ENCODE measurements at places on chromosomes 13 and 19.

DNA sequence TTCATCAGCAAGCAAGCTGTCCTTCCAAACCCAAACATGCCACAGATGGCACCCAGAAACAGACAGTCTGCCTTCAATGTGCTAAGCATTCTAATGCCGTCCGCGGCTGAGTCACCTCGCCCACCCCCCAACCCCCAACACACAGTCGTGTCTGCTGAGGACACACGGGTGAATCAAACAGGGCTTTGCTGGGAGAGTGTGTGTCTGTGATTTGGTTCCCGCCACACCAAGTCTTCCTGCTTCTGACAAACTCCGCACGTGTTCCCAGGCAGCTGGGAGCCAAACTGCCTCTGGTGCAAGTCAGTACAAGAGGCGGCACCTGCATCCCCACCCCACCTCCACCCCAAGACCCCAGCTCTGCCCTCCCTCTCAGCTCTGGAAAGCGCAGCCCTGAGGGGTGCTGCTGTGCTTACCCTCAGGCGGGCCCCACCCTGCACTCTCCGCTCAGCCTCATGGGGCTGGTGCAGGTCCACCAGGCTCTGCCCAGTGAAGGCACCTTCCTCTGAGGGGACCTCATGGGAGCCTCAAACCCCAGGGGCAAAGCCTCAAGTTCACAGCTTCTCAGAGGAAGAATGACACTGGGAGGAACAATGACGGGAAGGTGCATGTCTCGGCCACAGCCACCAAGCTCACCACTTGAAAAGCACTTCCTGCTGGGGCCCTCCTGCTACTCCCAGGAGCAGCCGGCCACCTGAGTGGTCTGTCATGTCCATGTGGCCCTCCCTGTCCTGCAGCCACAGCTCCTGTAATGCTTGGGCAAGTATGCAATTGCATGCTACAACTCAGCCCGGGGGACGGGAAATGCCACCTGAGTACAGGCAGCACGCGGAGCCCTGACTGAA, 15.0 kb upstream of the SLC35E1 start:
- DNase-seq, result no peak

GRCh38 chr13:39417643-39418042, 185.3 kb downstream of the LHFPL6 start:
- DNase-seq, result no peak

- DNase-seq, result no peak
These were observed 122.9 kb downstream of the RFC3 start for GRCh38 chr13:33940898-33941297.

DNA sequence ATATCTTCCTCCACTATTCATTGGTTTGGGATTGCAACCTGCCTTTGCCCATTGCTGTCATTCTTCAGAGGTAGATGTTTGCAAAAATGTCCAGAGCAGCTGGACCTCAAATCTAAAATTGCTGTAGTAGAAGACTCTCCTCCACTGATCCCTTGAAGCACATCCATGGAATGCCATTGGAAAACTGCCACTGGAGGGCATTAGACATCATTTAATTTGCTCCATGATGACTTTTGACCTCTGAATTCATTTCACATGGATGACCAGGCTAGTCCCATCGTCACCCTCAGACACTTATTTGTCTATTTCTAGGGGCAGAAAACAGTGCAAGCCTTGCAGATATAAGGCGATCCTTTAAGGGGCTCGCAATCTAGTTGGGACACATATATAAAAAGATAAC, 33.9 kb upstream of the FLT1 start:
- DNase-seq, result no peak

DNA sequence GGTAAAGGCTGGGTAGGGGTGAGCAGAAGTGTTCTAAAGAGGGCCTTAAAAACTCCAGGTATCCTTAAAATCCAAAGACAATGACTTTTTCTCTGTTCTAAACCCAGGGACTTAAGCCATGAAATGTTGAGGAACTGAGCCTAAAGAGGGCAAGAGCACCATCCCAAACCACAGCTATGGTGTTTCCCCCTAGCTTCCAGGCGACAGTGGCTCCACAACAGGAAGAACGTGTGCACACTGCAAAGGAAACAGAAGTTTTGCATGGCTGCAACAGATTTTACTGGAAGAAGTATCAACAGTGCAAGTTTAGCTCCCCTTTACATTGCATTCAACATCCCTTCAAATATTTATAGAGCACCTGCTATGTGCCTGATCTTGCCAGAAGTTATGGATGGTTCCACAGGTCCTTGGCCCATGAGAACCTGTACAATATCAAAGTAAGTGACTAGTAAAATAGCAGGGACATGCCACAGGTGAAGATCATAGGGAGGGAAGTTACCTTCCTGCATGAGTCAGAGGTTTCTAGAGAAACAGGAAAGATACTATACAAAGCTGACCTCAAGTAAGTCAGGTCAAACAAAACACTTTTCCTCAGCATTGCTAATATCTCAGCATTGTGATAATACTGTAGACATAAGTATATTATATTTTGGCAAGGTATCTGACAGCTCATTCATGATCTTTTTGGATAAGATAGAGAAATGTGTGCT, 8.4 kb upstream of the KCTD12 start:
- no peak for DNase-seq

- DNase-seq, result no peak
These were observed 6.8 kb downstream of the GAMT start for GRCh38 chr19:1394252-1395193.

DNA sequence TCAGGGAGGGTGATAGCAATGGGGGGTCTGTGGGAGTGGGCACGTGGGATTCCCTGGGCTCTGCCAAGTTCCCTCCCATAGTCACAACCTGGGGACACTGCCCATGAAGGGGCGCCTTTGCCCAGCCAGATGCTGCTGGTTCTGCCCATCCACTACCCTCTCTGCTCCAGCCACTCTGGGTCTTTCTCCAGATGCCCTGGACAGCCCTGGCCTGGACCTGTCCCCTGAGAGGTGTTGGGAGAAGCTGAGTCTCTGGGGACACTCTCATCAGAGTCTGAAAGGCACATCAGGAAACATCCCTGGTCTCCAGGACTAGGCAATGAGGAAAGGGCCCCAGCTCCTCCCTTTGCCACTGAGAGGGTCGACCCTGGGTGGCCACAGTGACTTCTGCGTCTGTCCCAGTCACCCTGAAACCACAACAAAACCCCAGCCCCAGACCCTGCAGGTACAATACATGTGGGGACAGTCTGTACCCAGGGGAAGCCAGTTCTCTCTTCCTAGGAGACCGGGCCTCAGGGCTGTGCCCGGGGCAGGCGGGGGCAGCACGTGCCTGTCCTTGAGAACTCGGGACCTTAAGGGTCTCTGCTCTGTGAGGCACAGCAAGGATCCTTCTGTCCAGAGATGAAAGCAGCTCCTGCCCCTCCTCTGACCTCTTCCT, 9.3 kb upstream of the CEACAM7 start:
- DNase-seq, result no peak

DNA sequence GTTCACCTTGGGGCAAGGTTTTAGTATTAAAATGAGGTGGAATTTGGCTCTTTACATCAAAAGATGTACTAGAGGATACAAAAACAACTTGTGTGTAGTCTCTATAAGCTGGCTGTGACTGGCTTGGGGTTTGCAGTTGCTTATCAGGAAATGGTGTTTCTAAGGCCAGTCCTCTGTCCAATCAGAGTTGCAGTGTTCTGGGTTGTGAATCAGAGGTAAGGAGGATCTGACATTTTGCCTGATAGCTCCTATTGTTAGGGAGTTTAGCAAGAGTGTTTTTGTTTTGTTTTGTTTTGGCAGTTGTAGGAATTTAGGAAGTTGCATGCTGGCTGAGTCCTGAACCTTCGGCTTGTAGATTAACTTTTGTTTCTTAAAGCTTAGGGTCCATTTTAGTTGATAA, 20.1 kb upstream of the ESD start:
- no peak for DNase-seq

DNA sequence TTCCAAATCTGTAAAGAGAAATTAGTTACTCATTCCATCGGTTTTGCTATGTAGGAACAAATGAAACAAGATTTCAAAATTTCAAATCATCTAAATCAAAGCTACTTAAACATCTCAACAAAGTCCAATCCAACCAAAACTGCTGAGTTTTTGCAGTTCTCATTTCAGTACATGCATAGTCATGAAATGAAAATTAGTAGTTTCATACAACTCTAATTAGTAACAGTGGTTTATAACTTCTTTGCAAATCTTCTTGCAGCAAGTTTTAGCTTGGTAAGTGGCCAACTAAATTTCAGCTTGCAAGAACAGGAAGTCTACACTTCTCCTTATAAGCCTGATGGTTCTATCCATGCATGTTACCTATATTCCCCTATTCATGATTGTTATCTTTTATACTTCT, 75.6 kb downstream of the SPRY2 start:
- no peak for DNase-seq

DNA sequence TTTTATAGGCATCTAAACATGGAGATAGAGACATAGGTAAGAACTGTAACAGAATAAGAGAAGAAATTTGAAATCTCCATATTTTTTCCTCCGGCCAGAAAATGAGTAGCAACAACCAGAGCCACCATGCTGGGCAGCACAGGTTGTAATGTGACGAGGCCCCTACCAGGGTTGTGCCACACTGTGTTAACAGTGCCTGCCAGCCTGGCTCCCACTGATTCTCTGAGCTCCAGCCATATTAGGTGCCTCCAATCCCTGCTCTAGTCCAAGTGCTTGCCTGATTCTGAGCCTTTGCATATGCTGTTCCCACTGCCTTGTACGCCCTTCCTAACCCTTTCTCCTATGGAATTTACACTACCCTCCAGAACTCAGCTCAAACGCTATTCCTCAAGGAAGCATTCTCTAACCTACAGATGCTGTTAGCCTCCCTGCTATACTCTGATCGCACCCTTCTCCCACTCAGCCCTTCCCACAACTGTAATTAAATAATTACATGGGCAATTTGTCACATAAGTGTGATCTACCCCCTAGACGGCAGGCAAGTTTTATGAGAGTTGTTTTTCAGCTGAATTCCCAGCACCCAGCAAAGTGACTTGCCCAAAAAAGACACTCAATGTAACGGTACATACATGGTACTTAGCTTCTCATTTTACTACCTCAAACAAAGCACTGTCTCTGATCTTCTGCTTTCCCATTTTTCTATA, 37.6 kb upstream of the STARD13 start:
- DNase-seq, result no peak

GRCh38 chr19:1747285-1748114, 5.8 kb upstream of the ONECUT3 start:
- DNase-seq, result no peak

DNA sequence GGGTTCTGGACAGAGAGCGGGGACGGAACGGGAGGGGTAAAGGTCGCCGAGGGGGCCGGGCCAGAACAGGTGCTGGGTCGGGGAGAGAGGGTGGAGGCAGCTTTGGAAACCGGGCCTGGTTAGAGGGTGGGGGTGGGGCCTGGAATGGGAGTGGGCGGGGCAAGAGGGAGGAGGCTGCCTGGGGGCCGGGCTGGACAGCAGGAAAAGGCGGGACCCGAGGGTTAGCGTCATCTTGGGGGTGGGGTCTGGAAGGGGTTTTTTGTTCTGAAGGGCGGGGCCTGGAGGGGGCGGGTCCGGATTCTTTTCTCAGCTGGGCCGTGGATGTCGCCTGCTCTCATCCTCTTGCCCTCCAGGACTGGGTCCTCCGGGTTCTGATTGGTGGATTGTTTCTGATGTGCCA, 4.3 kb upstream of the ZNF813 start:
- no peak for DNase-seq

GRCh38 chr19:5484398-5485285, 29.4 kb downstream of the ZNRF4 start:
- no peak for DNase-seq
